ENCODE measurements at places on chromosomes 7 and 10.
A peak's percentile ranks its signal among the peaks of the same experiment; 100 is the strongest.

GRCh38 chr7:20407585-20408466 is 77.1 kb downstream of the ITGB8 start:
- DNase-seq: no peak

DNA sequence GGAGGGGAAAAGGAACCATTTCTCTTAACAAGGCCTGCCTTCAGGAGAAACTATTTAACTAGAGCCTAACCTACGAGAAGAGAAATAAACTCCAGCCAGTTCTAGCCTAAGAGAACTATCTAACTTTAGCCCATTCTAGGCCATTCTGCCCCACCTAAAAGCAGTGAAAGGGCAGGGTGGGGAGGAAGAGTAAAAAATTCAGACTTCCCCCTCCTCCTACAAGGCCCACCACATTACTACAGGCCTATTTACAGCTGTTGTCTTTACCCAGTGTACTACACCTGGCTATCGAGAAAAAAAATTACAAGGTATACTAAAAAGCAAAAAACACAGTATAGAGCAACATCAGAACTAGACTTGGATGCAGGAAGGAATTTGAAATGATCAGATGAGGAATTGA is 93.0 kb downstream of the KMT2C start:
- DNase-seq: no peak

DNA sequence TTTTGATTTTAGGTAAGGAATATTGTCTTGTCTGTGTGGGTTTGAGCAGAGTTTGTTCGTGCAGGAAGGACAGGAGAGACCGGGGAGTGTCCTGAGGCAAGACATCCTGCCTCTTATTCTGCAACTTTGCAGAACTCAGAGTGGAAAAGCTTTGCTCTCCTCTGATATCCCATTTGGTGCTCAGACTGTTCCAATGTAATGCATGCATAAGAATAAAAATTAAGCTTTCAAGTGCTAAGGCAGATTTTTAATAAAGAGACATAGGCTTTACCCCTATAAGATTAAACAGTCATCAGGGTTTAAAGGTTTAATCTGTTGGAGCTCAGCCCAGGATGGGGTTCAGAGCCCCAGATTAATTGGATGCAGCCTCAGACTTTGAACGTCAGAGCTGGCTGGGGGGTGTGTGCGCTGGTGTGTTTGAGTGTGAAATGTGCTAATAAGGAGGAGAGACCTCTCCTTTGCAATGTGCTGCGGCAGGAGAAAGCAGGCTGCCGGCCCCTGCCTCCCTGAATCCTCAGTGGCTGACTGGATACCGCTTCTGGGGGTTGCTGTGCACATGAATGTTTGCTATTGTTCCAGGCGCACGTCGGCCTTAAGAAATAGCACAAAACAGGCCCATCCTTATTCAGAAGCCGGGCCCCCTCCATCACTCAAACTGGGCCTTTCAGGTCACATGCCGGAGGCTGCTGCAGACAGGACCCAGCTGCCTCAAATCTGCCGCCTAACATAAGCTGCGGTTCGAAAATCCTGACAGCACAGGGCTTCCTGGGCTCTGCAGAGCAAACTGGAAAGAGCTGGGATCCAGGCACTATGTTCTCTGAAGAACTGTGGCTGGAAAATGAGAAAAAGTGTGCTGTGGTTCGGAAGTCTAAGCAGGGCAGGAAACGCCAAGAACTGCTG is 84.1 kb upstream of the PRR15 start:
- no peak for DNase-seq

DNA sequence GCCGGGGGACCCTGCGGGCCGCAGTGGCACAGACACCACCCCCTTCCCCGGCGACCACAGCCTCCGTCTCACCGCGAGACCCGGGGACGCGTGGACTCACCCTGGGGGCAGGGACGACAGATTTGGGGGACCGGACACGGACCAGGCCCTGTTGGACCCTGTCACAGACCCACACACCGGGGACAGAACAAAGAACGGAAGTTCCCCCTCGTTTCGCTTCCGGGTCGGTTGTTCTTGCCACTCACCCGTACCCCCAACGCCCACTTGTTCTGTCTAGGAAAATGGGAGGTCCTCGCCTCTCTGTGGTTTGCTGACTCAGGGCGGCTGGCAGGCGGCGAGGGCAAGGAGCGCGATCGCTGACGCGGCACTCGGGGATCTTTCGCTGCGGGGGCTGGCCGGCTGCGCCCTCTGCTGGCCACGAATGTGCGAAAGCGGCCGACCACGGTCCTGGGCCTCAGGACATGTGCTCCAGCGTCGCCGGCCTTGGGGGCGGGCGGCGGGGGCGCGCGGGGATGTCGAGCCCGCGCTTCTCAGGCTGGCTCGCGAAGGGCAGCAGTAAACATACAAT is at the start of gene ZNF3:
ZNF3 (minus strand) TSS at position 189 of the 568 bp plus-strand sequence. CDS start 4,366 bp downstream, outside the sequence.
- peak; percentile 97 for DNase-seq

DNA sequence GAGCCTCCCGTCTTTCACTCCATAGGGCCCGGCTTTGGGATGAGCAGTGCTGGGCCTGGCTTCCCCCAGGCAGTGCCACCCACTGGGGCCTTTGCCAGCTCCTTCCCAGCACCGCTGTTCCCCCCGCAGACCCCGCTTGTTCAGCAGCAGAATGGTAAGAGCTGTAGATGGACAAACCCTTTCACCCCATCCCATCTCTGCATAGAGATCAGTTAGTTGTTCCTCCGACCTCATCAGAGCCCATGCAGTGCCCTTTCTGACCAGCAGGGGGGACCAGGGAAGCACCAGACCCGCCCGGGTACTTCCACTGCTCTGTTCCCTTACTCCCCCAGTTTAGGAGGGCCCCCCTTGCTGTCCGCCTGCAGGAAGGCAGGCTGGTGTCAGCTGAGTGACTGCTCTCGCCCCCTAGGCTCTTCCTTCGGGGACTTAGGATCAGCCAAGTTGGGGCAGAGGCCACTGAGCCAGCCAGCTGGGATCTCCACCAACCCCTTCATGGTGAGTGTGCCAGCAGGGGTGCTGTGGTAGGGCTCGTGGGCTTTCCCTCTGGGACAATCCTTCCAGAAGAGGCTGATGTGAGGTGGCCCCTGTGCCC is 9.8 kb downstream of the SAP25 start:
- peak; percentile 97 for DNase-seq

DNA sequence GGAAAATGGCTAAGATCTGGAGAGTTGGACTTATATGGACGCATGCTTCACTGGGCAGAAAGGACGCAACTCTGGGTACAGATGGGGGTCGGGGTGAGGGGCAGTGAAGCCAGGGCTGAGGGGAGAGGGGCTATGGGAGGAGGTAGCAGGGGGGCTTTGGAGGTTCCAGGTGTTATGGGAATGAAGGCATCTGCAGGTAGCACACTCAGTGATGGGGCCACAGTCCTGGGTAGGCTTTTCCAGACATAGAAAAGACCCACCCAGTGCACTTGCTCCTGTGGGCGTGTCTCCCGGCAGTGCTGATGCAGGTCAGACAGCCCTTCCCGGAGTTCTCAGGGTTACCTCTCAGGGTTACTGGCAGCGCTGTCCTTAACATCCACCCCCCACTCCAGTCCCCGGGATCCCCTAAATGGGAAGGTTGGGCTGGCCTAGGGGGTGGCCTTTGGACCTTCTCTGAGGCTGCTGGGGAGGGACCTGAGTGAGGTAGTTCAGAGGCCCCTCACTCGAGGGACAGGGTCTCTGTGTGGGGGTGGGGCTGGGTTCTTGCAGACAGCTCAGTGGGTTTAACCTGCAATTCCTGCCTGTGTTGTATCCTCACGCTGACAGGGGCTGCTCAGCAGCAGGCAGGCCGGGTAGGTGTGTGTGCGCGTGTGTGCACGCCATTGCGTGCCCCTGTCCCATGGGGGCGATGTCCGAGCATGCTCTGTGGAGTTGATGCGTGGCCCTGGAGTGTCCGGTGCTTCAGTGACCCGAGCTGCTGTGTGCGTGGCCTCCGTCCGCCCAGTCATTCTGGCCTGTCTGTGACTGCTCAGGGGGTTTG is 6.2 kb downstream of the ZYX start:
- DNase-seq: peak; percentile 82

- no peak for DNase-seq
Measured at GRCh38 chr7:149722356-149722957, 50.9 kb downstream of the ZNF467 start.

Data from H7 (cell line).